GM12891 (cell line): ENCODE measurements at places on chromosomes 2 and 18.

- DNase-seq = no peak
Observed at GRCh38 chr2:235165631-235166030, 213.8 kb downstream of the SH3BP4 start.

DNA sequence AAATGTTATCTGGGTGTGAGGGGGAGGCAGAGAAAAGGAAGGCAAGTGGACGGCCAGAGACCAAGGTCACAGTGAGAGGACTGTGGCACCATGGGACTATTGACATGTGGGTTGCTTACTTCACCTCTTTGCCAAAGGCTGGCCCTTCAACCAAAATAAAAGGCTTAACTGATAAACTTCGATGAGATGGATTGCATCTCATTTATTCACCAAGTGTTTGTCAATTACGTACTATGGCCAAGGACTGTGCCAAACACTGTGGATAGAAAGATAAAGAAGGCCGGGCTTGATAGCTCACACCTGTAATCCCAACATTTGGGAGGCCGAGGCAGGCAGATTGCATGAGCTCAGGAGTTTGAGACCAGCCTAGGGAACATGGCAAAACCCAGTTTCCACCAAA lies 98.7 kb upstream of the CCBE1 start:
- DNase-seq = no peak

DNA sequence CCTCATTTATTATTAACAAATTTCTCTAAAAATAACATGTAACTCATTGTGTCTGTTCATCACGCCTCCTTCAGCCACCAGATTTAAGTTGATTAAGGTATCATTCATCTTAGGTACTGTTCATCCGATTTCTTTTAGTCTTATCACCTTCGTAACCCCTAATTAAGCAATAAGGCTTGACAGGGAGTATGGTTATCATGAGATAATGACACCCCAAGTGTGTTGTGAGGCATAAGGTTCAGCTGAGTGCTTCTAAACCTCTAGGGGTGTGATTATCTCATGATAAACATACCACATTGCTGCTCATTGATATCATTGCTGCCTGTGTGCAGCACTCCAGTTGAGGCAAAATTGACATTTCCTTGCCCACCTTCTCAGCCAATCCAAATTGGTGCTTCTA lies 158.9 kb upstream of the BOD1L2 start:
- no peak for DNase-seq

DNA sequence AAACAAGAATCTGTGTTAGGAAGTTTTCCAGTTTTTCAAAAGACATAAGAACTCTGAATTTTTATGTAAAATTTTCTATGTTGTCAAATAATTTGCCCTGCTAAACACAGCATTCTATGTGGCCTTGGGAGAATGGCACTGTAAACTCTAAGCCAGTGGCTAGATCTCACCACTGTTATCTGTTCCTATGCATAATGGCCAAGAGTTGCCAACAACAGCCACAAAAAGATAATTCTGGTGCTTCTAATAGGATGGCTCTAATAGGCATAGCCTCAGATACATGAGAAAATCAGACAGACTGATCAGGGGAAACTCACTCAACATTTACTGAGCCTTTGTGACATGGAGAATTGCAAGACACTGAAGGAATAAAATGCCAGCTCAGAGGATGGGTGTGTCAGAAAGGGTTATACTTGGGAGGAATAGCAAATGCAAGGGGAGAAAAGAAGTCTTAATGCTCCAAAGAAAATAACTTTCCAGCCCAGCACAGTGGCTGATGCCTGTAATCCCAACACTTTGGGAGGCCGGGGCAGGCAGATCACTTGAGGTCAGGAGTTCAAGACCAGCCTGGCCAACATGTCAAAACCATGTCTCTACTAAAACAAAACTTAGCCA lies 63.7 kb downstream of the COBLL1 start:
- DNase-seq = no peak

GRCh38 chr2:128735296-128735960 lies 416.8 kb upstream of the HS6ST1 start:
- no peak for DNase-seq

DNA sequence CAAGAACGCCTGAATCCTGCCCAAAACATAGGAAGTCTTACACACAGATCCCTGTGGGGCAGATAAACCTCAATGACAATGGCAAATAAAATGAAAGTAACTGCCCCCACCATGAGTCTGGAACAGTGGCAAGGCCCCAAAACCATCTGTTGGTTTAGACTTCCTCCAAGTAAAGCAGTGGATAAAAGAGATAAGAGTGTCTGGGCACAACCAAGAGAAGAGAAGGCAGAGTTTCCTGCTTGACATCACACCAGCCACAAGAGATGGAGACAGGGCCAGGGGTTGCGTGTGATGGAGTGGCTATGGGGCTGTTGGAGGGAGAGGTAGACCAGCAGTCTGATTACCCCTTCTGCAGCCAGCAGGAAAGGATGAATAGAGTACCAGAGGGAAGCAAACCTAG lies 212.1 kb upstream of the POU3F3 start:
- no peak for DNase-seq

DNA sequence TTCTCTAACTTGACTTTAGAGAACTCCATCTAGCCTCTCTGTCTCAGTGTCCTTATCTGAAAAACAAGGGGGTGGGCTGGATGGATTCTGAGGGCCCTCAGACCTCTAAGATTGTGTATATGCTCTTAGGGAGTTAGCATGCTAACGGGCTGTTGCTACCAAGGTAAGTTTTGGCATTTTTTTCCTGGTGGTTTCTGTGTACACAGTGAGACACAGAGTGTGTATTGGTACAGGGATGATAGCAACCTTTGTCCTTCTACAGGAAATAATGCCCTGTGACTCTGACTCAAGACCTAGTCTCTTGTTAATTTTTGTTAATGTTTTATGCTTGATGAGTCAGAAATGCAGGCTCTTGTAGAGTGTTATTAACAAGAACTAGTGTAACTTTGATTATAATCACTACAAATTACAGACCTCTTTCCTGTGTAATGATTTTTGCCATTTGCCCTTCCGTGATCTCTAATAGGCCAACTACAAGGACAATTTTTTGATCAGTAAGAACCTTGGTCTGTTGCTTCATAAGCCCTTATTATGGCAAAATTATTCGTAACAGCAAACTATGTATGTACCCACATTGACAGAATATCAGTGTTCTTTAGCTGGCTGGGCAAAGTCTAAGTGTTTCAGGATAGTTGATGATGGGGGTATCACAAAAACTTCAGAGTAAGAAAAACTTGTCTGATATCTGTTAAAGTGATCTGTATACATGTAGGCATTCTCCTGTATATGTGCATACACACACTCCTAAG lies 89.7 kb downstream of the SPTBN1 start:
- no peak for DNase-seq

GRCh38 chr2:189134485-189134884 lies 45.1 kb downstream of the COL5A2 start:
- DNase-seq = no peak

GRCh38 chr2:1540481-1540880 lies 127.2 kb downstream of the TPO start:
- DNase-seq = no peak

DNA sequence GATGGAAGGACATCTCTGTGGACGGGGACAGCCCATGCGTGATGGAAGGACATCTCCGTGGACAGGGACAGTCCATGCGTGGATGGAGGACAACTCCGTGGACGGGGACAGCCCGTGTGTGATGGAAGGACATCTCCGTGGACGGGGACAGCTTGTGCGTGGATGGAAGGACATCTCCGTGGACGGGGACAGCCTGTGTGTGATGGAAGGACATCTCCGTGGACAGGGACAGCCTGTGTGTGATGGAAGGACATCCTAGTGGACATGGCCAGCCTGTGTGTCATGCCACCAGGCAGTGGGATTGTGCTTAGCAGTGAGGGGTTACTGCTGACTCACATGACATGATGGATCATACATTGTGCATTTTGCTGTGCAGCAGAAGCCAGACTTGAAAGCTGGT lies 30.0 kb upstream of the NFATC1 start:
- no peak for DNase-seq

DNA sequence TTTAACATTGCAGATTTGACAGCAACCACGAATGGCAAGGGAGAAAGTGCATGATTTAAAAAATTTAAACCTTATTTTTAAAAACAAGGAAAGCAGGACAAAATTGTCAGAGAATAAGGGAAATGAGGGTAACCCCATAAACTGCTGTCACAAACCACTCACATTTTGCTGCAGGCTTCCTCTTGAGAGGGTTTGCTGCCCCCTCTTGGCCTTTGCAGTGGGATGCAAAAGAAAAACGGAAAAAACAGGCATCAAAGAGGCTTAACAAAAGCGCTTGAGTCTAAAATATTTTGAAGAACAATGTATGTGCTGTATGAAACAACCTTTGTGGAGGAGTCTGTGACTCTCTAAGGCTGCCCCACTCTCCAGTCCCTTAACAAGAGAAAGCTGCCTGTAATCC lies 91.6 kb downstream of the TMX3 start:
- peak; percentile 19 for DNase-seq

DNA sequence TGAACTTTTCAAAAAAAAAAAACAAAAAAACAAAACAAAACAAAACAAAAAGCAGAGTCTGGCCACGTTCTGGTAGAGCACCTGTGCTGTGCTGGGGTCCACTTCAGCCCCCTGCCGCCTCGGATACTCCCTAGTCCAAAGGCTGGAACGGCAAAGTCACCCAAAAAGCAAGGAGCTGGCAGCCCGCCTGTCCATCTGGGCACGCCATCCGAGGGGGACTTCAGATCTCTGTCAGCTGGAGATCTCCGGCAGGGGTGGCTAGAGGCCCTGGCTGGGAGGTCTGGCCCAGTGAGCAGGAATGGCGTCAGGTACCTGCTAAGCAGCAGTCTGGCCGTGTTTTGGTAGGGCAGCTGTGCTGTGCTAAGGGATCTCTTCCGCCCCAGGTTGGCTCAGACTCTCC lies 152.3 kb upstream of the ZNF516 start:
- DNase-seq = no peak

DNA sequence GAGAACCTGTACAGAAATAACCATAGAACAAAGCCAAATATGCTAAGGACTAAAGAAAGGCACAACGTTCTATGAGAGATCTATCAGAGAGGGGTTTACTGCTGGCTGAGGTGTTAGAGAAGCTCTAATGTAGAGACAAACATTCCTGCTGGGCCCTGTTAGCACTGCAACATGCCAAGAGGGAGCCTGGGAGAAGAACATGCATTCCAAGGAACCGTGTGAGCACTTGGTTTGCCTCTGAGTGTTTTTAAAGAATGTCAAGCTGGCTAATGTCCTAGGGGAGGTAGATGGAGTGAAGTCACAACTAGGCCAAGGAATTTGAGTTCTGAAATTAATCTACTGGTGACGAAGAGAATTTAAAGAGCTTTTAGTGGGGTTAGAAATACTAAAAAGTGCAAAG lies 384.3 kb upstream of the LYPD1 start:
- DNase-seq = no peak

- no peak for DNase-seq
Observed at GRCh38 chr18:13791181-13791580, 32.8 kb upstream of the MC5R start.

DNA sequence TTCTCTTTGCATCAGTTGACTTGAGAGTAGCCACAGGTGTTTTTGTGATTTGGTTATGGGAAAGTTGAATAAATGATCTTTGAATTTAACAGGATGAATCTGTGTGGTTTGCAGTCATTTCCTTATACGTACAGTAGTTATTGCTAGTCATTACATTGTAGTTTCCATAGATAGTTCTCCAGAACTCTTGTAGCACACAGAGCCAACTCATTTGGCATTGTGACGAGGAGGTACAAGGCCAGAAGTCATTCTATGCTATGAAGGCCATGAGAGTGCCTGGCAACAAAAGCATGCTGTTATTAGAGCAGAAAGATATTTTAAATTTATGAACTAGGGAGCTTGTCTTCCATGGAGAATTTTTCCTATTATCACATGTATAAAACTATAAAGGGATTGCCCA lies 973.0 kb upstream of the CHAC2 start:
- no peak for DNase-seq

DNA sequence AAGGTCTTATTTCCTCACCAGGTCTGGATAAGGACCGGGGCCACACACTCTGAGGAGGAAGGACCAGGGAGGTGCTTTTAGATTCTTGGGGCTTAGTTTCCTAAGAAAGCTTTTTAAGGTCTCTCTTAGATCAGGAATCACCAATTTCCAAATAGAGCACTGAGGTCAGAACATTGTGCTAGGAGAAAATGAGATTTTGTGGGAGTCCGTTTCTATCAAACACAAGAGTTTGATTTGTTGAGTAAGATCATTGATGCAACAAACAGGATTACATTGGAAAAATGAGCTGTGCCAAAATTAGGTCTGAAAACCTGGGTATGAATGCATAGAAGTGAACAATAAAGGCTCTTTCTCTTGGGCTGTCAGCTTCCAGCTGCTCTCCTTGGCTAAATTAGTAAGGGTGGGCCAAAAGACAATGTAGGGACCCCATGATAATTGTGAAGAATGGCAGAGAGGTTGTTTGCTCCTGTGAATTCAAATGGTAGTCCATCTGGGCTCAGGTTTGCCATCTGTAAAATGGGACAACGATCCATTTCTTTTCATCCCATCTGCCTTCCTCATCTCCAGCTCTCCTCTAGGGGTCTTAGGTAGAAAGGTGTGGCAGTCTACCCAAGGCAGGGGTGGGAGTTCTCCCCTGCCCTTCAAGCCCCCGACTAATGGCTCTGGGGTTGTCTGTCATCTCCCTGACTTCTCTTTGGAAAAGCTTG lies 20.0 kb downstream of the IGFBP2 start:
- no peak for DNase-seq

GRCh38 chr2:32976409-32977063 lies 29.8 kb downstream of the LTBP1 start:
- DNase-seq = no peak

DNA sequence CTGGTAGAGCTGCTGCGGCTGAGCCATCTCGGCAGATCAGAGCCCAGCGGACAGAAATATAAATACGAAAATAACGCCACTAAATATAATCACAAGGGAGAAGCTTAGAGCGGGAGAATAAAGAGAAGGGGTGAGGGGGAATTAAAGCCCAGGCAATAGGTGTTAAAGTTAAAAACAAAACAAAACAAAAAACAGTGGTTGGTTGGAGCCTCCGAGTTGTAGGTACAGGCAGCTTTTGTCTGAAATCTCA lies 1.3 kb upstream of the MEIS1 start:
- no peak for DNase-seq

DNA sequence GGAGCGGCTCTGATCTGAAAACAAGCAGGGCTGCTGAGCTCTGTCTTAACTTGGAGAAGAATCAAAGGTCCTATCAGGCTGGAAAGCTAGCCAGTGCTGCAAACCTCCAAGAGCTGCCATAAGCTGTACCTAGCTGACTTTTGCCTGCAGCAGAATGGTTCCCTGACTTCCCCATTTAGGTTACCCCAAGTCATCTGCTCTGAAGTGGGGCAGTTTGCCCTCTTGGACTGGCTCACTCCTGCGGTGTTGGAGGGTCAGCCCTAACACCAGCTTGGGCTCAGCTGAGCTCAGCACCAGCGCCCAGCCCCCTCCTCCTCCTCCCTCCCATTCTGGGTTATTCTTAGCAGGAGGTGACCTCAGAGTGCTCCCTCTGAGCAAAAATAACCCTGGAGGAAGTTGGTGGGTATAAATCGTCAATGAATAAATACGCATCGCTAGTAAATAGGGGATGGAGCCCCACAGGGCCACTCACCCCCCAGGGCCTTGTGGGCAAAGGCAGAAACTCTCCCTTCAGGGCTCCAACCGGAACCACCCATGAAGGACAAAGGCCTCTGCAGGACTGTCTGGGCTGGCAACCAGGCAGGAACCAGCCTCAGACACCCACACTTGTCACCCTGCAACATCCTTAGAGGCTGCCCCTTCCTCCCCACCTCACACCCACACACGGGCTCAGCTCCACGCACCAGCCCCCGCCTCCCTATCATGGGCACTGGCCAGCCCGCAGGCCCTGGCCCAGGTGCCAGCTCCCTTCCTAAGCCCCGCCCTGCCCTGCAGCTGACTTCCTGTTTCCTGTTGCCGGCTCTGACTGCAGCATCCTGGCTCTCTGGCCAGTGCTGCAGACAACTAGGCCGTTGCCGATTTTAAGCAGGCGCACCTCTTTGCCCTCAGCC lies 46.9 kb downstream of the DNMT3A start:
- DNase-seq = peak; percentile 87

GRCh38 chr2:1795261-1796231 lies 51.2 kb upstream of the PXDN start:
- no peak for DNase-seq
